Activated naive CD4-positive, alpha-beta T cell treated with anti-CD3 and anti-CD28 coated beads, Interleukin-2, amount 50 U/mL, for 16 hours (primary cell): ENCODE measurements at places on chromosomes 2 and 18.

DNA sequence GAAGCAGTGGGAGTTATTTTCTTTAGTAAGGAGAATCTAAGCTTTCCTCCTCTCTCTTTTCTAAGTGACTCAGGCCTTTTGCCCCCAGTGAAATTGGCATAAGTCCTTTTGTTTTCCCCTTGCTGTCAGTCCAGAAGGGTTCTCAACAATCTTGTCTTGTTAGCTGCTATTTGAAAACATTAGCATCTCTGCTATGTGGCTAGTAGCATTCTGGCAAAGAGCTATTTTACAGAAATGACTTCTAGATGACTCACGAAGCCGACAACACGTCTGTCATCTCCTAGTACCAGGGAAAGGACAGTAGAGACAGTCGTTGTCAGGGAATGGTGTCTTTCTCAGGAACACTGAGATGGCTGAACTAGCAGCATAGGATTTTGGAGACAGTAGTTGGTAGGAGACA is 14.7 kb downstream of the SMARCAL1 start:
- no peak for DNase-seq

- peak; percentile 78 for DNase-seq
These were observed at the start of gene ANKMY1 for GRCh38 chr2:240557808-240558207. Gene ANKMY1, minus strand, starts transcription at chr2:240557988. Its CDS starts 653 bp downstream, at chr2:240557335.

DNA sequence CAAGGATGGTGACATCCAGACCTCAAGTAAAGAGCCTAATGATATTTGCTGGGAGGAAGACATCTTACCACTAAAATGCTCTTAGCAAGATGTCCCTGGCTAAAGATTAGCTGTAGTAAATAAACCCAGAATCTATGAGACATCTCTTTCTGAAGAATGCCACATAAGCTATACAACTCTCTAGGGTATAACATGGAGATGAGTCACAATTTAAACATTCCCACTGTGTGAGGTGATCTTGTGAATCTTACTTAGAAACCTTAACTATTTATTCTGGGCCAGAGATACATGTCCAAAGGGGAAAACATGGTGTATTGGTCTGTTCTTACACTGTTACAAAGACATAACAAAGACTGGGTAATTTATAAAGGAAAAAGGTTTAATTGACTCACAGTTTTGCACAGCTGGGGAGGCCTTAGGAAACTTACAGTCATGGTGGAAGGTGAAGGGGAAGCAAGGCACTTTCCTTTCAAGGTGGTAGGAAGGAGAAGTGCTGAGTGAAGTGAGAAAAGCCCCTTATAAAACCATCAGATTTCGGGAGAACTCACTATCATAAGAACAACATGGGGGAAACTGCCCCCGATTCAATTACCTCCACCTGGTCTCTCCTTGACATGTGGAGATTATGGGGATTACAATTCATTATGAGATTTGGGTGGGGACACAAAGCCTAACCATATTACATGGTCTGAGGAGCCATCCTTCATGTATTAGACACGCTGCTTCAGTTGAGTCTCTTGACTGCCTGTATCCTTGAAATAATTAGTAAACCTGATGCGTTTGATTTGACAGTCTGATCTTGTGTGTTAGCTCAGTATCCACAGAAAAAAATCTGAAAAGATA is 17.1 kb downstream of the KRCC1 start:
- no peak for DNase-seq

DNA sequence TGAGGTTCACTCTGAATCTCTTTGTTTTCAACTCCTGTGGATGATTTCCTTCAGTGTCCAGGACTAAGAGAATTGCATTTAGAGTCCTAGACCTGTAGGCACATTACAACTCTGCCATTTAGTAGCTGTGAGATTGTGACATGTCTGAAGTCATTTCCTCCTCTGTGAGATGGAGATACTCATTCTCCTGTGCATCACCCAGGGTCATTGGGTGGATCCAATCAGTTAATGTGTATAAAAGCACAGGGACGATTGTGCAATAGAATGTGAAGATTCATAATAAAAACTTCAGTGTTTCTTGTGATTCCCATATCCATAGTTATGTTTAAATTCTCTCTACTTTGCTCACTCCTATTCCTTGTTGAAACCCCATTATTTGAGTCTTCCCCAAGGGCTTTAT is 113.6 kb downstream of the DIS3L2 start:
- no peak for DNase-seq

DNA sequence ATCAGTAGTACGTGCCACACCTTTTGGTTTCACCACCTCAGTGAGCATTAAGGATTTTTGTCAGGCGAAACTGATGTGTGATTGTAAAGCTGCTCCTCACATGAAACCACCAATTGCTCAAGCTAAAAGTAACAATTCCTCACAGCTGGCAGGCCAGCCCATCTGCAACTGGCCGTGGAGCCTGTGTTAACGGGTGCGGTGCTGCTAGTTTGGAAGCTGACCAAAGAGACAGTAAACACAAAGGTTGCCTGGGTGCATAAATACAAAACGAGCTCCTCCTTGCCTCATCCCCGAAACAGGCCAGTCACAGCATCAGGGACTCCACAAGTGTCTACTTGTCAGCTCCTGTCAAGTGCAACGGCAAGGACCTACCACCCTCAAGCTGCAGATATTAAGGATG is 32.0 kb downstream of the LGALSL start:
- no peak for DNase-seq

DNA sequence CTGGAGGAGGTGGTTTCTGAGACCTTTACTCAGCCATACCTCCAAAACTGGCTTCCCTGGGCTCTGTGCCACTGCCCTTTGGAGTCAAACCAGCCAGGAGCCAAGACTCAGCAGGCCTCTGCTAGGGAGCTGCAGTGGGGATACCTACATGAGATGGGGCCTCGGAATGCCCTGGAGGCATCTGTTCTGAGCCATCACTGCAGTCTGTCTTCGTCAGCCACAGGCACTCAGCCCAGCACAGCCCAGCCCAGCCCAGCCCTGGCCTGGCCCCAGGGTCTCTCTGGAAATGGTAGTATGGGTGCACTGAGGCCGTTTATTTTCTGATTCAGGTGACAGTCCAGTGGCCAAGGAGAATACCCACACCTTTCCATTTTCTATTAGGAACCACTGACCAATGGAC is 209.8 kb downstream of the CELF4 start:
- DNase-seq, result no peak

DNA sequence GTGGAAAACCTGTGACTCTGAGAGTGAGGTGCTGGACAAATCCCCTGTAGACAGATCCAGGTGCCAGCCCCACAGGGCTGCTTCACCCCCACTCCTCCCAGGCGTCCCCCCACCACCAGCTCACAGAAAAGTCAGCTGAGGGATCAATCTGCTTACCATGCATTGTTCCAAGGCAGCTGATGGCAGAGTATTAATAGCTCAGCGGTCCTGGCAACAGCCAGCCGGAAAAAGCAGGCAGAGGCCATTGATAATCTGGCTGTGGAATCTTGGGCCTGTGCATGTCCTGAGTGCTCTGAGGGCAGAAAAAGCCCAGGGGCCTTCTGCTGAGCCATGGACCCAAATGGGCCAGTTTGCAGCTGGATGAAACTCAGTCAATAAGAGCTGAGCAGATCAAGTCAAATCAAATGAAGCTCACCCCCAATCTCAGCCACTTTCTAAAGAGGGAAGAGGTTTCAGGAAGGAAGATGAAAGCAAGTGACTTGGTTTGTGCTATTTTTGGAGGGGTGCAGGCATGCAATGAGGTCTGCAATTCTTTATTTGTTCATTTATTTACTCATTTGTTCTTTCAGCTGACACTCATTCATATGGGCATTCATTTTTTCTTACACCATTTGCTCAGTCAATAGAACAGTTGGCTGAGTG is 63.4 kb downstream of the GYPC start:
- DNase-seq, result no peak

DNA sequence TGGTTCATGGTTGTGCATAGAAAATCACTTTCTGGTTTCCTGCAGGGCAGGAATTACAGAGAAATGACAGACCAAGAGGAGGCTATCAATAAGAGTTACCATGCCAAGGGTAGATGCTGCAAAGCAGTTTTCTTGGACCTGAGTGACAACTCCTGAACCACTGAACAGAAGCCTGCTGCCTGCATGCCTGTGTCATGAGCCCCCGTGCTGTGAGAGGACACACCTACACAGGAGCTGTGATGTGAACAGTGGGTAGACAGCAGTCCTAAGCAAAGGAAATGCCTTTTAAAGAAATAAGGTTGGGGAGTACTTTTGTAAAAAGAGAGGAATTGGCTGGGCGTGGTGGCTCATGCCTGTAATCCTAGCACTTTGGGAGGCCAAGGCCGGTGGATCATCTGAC is 54.2 kb upstream of the CREB1 start:
- DNase-seq, result no peak

DNA sequence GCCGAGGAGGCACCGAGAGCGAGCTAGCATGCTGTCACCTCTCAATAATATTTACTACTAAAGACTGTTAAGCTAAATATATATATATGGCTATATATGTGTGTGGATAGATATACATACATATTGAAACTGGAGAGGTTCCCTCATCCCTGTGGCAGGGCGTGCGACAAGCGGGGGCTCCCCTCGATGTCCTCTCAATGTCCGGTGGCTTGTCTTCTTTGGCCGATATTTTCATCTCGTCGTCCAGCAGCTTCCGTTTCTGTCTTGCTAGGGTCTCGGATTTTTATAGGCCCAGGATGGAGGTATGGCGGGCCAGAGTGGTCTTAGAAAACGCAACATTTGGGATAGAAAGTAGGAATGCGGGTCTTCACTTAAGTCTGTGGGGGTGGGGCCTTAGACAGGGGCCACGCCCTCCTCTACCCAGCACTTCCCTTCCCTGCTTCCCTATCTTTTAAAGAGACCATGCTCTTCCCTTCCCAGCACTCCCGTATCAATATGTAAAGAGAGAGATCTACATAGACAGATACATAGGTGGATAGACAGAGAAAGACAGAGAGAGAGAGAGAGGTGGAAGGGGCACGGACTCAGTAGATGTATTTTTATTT is 866.8 kb downstream of the DSC3 start:
- no peak for DNase-seq

DNA sequence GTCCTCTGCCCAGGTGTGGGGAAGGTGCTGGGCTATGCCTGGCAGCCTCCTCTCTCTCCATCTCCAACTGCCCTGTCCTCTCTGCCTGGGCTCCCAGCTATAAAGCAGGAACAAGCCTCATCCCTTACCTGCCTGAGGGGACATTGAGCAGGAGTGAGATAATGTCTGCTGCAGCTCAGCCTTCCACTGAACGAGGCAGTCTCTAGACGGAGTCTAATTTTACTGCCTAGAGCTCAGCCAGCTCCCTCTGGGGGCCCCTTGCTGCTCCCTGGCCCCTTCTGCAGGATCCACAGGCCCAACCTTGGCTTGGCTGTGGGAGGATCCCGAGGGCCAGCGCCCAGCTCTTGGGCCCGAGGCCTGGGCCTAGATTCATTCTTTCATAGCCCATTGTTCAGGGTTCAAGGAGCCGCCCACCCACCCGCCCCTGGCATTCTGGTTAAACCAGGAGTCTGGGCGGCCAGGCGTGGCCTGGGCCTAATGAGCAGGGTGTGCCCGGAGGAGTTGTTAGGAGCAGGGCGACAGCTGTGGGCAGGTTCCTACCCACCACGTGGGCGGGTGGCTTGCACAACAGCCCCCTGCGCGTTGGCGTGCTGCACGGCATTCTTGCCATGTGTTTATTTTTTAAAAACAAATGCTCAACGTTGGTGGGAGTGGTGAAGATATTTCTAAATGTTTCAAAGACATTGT is 44.6 kb downstream of the FOSL2 start:
- DNase-seq, result no peak

DNA sequence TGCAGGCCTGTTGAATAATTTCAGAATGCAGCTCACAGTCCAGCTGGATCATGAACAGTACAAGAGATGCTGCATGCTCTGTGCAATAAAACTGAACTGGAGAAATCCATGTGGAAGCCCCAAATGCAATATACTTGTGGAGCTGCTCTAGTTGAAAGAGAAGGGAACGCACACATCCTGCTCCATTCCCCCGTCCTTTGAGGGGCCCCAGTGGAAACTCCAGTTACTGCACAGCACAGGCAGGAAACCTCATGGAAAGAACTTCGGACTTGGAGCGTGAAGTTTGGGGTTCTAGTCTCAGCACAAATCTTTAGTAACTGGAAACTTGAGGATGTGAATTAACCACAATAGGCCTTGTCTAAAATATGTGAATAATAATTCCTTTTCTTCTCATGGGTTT is 73.2 kb downstream of the PLA2R1 start:
- DNase-seq, result no peak

- peak; percentile 41 for DNase-seq
These were observed 1.1 kb downstream of the MEMO1 start for GRCh38 chr2:32009516-32010256.

- DNase-seq, result no peak
These were observed 3.4 kb upstream of the SP3 start for GRCh38 chr2:173968551-173968950.

DNA sequence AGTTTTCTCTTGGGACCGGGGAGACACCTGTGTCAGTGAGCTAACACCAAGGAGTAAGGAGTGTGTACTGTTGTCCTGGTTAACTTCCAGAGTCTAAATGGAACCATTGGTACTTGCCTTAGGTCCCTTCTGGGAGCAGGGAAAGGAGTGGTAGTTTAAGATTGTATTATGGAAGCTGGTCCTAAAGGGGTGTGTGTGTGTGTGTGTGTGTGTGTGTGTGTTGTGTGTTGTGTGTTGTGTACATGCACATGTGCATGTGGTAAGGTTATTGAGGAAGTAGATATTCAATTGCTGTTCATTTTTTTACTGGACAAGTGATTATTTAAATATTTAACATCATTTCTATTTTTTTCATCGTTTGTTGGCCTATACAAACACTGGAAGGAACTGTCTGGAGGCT is 1.4 kb downstream of the APLF start:
- DNase-seq, result no peak

GRCh38 chr18:26981360-26982082 is 116.0 kb upstream of the AQP4 start:
- no peak for DNase-seq

GRCh38 chr2:223941579-223942277 is 3.4 kb downstream of the WDFY1 start:
- DNase-seq, result peak; percentile 79

DNA sequence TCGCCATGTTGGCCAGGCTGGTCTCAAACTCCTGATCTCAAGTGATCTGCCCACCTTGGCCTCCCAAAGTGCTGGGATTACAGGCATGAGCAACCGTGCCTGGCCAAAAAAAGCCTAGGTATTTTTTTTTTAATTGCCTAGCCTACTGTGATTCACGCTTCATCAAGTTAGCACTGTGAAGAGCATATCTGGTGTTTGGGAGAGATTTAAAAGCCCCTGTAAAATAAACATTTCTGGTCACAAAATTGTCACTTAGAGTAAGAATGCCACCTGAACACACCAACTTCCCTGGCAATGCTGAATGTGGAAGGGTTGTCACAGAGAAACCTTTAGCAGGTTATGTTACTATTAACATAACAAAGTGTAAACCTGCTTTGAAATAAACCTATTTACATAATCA is 39.7 kb upstream of the CHAC2 start:
- DNase-seq, result no peak

GRCh38 chr2:100053087-100053885 is 89.1 kb downstream of the AFF3 start:
- no peak for DNase-seq
